ENCODE measurements at places on chromosomes 7 and 10. TPM values are rescaled to one million over a fixed set of nuclear protein-coding genes. Genes with fewer than 3 reads are reported as not detected.

- no peaks in the 10 kb centered on the region for H3K4me1 ChIP-seq
- H3K27me3 ChIP-seq = no peaks in the 10 kb centered on the region
- no peak for DNase-seq
- no peak overlapping the region for H3K4me3 ChIP-seq
Measured at GRCh38 chr7:116670409-116671015, 1.5 kb upstream of the MET start.

Gene SPDYE2B
- total RNA-seq = not detected

GRCh38 chr10:109919220-109919619, 4.1 kb downstream of the XPNPEP1 start:
- H3K36me3 ChIP-seq = no peaks in the 10 kb centered on the region
- H3K4me3 ChIP-seq = no peak overlapping the region
- DNase-seq = no peak
- H3K27me3 ChIP-seq = no peaks in the 10 kb centered on the region
- no peaks in the 10 kb centered on the region for H3K4me1 ChIP-seq
- H3K27ac ChIP-seq = no peak overlapping the region

Gene GRID2IP
- 0.49 TPM for total RNA-seq

DNA sequence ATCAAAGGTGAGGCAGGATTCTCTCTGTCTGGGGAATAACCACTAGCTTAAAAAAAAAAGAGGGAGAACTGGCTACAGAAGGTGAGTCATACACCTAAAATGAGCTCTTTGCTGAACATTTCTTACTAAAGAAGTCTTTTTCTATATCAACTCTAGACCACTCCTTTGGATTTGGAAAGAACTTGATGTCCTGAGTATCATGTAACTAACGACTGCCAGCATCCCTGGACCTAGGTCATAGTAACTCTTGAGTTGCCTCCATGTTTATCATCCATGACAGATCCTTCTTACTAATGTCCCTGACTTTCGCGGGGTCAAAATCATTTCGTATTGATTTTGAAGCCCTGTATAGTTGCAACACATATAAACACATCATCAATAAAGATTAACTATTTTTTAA, 89.1 kb downstream of the CNOT4 start:
- H3K27ac ChIP-seq = no peak overlapping the region
- H3K4me3 ChIP-seq = no peak overlapping the region
- no peaks in the 10 kb centered on the region for H3K36me3 ChIP-seq
- H3K4me1 ChIP-seq = no peaks in the 10 kb centered on the region

Gene OR2A12
- total RNA-seq = not detected

DNA sequence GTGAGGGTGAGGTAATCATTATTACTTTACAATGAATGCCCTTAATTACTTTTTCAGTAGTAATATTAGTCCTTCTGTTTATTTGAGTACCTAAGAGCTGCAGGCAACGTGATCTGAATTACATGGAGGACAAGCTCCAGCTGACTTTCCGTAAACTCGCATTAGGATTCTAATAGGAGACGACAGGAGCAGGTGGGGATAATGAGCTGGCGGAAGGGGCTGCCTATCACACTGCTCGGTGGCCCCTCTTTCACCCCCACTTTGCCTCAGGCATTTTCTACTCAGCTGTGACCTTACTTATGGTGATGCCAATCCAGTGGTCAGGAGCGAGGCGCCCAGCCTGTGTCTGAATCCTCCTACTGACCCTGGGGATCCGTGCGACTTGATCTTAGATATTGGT, at the start of gene C7orf33:
TSS of gene C7orf33 (plus strand) at position 296 of the 400 bp plus-strand sequence. CDS start 160 bp downstream, outside the sequence.
- H3K4me1 ChIP-seq = no peaks in the 10 kb centered on the region
- no peak for DNase-seq
- H3K27me3 ChIP-seq = no peaks in the 10 kb centered on the region
- no peaks in the 10 kb centered on the region for H3K36me3 ChIP-seq
- H3K4me3 ChIP-seq = no peak within 1 kb of the TSS
- no peak within 1 kb of the TSS for H3K27ac ChIP-seq

GRCh38 chr7:114959931-114960330, 38.0 kb downstream of the MDFIC start:
- H3K4me1 ChIP-seq = no peaks in the 10 kb centered on the region
- no peak overlapping the region for H3K4me3 ChIP-seq
- no peaks in the 10 kb centered on the region for H3K27me3 ChIP-seq

- no peak overlapping the region for H3K27ac ChIP-seq
- H3K27me3 ChIP-seq = no peaks in the 10 kb centered on the region
- no peaks in the 10 kb centered on the region for H3K36me3 ChIP-seq
- DNase-seq = no peak
Measured at GRCh38 chr10:75565286-75566251, 134.1 kb downstream of the LRMDA start.

GRCh38 chr10:133359554-133359971, 1.7 kb upstream of the FUOM start:
- no peak overlapping the region for H3K27ac ChIP-seq
- no peaks in the 10 kb centered on the region for H3K36me3 ChIP-seq
- no peak overlapping the region for H3K4me3 ChIP-seq
- no peaks in the 10 kb centered on the region for H3K27me3 ChIP-seq

DNA sequence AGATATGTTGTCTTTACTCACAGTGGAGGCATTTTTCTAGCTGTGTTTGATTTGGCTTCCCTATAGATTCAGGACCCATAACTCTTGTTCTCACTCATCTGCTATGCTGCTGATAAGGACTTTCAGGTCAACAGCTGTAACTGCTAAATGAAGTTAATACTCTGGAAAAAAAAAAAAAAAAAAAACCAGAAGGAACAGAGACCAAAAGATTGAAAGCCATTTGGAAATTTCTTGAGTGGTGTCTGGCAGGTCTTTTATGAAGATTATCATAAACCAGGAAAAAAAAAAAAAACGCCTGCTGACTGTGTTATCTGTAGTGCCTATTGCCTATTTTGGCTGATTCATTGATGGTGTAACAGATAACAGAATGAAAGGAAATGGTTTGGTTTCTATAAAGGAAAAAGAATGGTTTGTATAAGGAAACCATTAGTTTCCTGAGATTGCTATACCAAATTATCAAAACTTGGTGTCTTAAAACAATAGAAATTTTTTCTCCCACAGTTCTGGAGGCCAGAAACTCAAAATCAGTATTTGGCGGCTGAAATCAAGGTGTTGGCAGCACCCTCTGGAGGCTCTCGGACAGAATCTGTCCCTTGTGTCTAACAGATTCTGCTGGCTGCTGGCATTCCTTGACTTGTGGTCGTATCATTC, 60.5 kb upstream of the BET1 start:
- no peaks in the 10 kb centered on the region for H3K4me1 ChIP-seq
- H3K27ac ChIP-seq = no peak overlapping the region
- no peaks in the 10 kb centered on the region for H3K27me3 ChIP-seq
- H3K36me3 ChIP-seq = no peaks in the 10 kb centered on the region
- DNase-seq = no peak

DNA sequence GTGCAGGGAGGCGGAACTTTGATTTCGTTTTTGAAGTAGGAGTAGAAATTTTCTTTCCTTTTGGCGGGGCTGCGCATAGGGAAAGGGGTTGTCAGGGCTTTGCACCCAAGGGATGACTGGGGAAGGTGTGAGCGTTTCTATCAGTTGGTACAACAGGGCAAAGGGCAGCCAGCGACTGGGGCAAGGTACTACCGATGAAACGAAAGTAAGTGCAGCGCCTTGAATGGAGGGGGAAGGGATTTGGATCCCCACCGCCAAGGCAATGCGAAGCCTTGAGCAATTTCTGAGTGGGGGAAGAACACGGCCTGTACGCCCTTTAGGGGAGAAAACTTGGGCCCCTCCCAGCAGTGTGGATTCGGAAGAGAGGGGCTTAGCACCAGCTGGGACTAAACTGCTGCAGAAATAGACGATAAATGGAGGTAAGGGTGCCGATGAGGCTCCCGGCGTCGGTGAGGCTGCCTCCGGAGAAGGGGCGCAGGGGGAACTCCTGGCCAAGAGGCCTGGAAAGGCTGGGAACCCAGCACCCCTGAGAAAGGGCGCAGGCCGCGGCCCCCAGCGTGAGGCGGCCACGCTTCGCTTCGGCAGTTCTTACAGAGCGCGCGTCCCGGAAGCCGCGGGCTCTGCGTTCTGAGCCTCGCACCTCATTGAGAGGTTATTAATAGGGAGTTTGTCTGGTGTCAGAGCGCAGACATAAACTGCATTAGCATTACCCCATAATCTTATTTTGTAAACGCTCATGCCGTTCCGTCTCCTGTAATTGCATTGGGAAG, 10.0 kb upstream of the TLX1 start:
- peak overlapping the region; percentile 35 for H3K4me3 ChIP-seq
- no peaks in the 10 kb centered on the region for H3K36me3 ChIP-seq
- no peak for DNase-seq
- H3K27me3 ChIP-seq = no peaks in the 10 kb centered on the region
- H3K4me1 ChIP-seq = peaks cover 6% of the 10 kb centered on the region

DNA sequence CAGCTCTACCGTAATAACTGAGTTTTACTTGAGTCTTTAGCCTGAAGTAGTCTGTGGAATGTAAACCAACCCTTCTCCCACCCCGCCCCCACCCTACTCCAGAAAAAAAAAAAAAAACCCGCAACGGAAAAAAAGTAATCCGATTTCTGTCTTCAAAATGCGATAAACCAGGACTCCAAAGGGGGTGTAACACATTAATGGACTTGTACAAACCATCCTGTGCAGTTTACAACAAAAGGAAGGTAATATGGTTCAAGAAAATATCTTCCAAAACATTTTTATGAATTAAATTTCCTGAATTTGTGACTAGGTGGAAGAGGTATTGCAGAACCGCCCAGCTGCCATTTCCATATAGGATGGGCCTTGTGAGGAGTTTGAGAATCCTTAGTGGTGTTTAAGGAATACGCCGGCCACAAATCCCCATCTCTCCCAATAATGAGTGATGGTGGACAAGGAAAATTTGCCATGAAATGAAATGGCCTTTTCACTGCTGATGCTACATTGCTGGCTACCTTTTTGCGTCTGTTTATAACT, 10.6 kb downstream of the SKIDA1 start:
- H3K27ac ChIP-seq = peak overlapping the region; percentile 91
- no peaks in the 10 kb centered on the region for H3K27me3 ChIP-seq
- no peaks in the 10 kb centered on the region for H3K4me1 ChIP-seq
- no peaks in the 10 kb centered on the region for H3K36me3 ChIP-seq

DNA sequence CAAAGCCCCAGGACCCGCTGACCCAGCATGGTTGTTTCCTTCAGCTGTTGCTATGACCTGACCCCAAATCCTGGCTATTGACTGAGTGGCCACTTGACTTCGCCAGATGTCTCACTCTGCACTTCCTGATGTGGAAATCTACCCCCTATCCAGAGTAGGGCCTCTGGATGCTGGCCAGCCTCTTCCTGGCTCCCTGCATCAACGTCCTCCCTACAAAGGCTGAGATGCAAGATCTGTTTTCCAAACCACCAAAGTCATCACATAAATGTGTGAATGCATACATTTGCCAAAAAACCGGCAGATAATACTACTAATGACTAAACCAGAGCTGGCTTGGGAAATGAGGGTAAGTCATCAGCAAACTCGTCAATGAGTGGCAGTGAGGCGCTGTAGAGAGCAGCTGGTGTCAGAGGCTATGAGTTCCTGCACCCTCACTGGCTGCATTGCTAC, 70.4 kb downstream of the PYROXD2 start:
- H3K36me3 ChIP-seq = no peaks in the 10 kb centered on the region
- H3K4me1 ChIP-seq = peaks cover 4% of the 10 kb centered on the region
- peak; percentile 88 for DNase-seq

Gene RPP30
- total RNA-seq = 39.6 TPM

Measured in uterus (tissue), 4 donors.